ENCODE measurements at places on chromosomes 6 and 20.

DNA sequence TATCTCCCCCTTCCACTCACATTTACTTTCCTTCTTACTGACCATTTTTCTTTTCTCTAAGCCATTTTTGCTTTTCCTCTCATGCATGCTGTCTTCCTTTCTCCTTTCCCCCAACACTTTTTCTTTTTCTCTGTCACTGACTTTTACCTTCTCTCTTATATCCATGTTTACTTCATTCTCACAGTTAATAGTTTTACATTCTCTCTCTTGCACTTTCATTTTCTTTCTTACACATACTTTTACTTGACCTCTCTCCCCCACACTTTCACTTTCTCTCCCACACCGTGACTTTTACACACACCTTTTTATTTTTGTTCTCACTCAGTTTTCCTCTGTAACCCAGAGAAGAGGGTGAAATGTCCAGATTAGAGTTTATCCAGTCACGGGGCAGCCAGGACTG lies 636.3 kb downstream of the PTPRT start:
- no peak for DNase-seq

GRCh38 chr6:108665495-108666196 lies 104.9 kb downstream of the FOXO3 start:
- DNase-seq: no peak

- DNase-seq: peak; percentile 85
Observed at GRCh38 chr6:18503593-18504231, 116.6 kb downstream of the RNF144B start.

- DNase-seq: no peak
Observed at GRCh38 chr6:73823046-73823735, 127.2 kb downstream of the CD109 start.

GRCh38 chr20:8395956-8396355 lies 263.9 kb downstream of the PLCB1 start:
- no peak for DNase-seq

GRCh38 chr6:167103041-167103891 lies 19.6 kb upstream of the CCR6 start:
- no peak for DNase-seq

DNA sequence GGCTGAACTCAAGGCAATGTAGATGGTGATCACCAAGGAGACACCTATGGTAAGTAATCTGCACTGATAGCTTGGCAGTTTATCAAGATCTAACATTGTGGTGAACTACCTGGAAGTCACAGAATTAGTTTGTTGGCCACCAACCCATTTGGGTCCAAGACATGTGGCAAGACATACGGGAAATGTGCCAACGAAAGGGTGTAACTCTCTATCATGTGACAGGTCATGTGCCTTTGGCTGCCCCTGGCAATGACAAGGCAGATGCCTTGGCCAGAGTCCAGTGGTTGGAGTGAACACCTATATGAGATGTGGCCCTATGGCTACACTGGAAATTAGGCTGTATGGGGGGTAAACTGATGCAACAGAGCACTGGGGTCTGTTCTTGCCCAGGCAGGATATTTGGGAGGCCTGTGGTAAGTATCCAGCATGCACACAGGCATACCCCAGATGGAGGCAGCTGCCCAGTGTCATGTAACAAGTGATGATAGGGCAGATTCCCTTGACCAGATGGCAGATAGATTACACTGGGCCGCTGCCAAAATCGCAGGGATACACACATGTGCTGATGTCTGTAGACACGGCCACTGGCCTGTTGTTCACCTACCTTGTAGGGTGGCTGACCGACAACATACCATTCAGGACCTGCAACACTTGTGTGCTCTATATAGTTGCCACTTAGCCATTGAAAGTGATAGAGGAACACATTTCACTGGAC lies 35.5 kb upstream of the HSF2 start:
- DNase-seq: no peak
